Hair follicle dermal papilla cell (primary cell): ENCODE measurements at places on chromosomes 2 and 18. TPM values are rescaled to one million over a fixed set of nuclear protein-coding genes. Genes with fewer than 3 reads are reported as not detected.

Gene LBX2
- 1.9 and 2.1 TPM in 2 replicates for total RNA-seq

Gene SPOPL
- total RNA-seq, result 11.9 and 15.1 TPM in 2 replicates

Gene REG1B
- not detected in 2 replicates for total RNA-seq

Gene FLACC1
- total RNA-seq, result 1.3 and 1.9 TPM in 2 replicates

Gene PIEZO2
- 49.3 and 57.1 TPM in 2 replicates for total RNA-seq

Gene CBLN2
- total RNA-seq, result 0.16 TPM in 1 of 2 replicates, not detected in the other

Gene MARCO
- 0.12 TPM in 1 of 2 replicates, not detected in the other for total RNA-seq

Gene CABYR
- total RNA-seq, result 5.2 and 6.7 TPM in 2 replicates

Gene DSG1
- not detected in 2 replicates for total RNA-seq

Gene KCNS3
- 1.3 and 2.4 TPM in 2 replicates for total RNA-seq

Gene TMEM198
- 1.1 and 2.1 TPM in 2 replicates for total RNA-seq

Gene SCTR
- not detected in 2 replicates for total RNA-seq

Gene CDH2
- 1.3 and 3.6 TPM in 2 replicates for total RNA-seq

Gene SCG2
- 0.12 and 0.32 TPM in 2 replicates for total RNA-seq

Gene SLC9A4
- under 0.01 TPM in 1 of 2 replicates, not detected in the other for total RNA-seq

Gene CYP27C1
- 2.9 and 4.2 TPM in 2 replicates for total RNA-seq

Gene CLEC4F
- total RNA-seq, result not detected in 2 replicates

Gene CCDC74B
- 6.7 and 10.2 TPM in 2 replicates for total RNA-seq

Gene MSTN
- total RNA-seq, result 0.16 and 0.73 TPM in 2 replicates

Gene SCN1A
- 1.9 and 11.5 TPM in 2 replicates for total RNA-seq

Gene EVX2
- under 0.01 and 0.12 TPM in 2 replicates for total RNA-seq

Gene TRPM8
- 0.24 and 0.97 TPM in 2 replicates for total RNA-seq

Gene TNS1
- 91.5 and 96.4 TPM in 2 replicates for total RNA-seq

Gene AKAIN1
- total RNA-seq, result not detected in 2 replicates

Gene GAD1
- 1.3 TPM in 2 replicates for total RNA-seq

Gene IL36A
- total RNA-seq, result not detected in 2 replicates
